ENCODE measurements at places on chromosomes 7 and 10. TPM values are rescaled to one million over a fixed set of nuclear protein-coding genes. Genes with fewer than 3 reads are reported as not detected.
A peak's percentile ranks its signal among the peaks of the same experiment; 100 is the strongest.

DNA sequence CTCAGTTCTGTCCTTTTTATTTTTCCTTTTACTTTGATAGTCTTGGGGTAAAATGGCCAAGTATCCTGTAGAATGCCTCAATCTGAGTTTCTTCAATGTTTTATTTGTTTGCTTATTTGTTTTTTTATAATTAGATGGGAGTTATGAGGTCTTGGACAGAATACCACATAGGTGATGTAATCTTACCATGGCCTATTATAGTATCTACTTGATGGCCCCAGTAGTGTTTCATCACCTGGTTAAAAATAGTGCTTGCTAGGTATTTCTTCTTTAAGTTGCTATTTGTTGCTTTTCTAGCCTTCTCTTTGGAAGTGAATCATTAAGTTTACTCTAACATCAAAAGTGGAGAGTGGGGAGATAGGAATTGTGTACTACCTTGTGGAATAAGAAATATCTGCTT is 1020.0 kb upstream of the KCND2 start:
- DNase-seq: no peak

DNA sequence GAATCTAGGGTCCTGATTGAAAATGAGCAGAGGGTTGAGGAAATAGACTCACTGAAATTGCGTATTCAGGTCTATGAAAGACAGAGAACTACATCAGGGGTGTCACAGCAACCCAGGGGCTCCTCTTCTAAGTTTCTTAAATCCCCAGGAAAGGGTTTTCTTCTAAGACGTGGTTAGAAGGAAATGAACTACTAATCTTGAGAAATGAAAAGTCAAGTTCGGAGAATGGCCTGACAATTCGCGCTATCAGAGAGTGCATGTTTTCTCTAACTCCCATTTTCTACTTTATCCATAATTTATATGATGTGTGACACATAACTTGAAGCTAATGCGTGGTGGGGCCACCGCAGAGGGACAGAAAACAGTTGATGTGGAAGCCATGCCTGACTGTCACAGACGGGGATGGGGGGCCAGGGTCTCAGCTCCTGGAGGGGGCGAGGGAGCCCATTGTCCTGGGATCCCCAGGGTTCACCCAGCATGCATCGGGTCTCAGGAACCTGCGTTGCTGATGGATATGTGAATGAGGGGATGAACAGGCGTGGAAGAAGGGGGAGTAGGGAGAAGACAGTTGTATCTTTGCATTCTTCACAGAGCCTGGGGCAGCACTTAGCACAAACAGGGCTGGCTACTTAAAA is 86.3 kb downstream of the PTPRE start:
- DNase-seq: no peak

DNA sequence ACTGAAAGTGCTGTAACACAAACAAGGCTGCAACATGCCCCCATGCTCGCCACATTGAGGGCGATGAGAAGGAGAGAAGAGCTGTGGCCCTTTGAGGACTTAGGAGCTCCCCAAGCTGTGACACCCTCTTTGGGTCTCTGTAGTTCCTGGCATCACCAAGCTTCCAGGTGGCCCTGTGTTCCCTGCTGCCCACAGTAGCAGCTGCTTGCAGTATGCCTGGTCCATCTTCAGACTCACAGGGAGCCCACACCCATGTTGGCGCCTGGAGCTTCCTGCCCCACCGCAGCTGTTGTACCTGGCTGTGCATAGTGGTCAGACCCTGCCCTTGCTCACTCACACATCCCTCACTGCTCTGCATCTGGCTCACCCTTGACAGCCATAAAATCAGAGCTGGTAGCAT is 401.2 kb upstream of the NRG3 start:
- no peak for DNase-seq

GRCh38 chr7:150389532-150389816 is 10.3 kb downstream of the ZNF775 start:
- no peak for DNase-seq

- DNase-seq: peak; percentile 95
Observed at GRCh38 chr10:129258283-129258923, 208.6 kb upstream of the MGMT start.

GRCh38 chr7:36217961-36218284 is 64.9 kb downstream of the EEPD1 start:
- DNase-seq: no peak

GRCh38 chr10:88149906-88150305 is 286.5 kb downstream of the PTEN start:
- DNase-seq: no peak

The SEMA3A gene
- total RNA-seq: 42.7 TPM

The CPA2 gene
- 0.44 TPM for total RNA-seq

The HOXA13 gene
- total RNA-seq: 0.40 TPM

The EIF3B gene
- total RNA-seq: 94.4 TPM

The GRM8 gene
- total RNA-seq: 0.22 TPM
